ENCODE measurements at places on chromosomes 7 and 10. TPM values are rescaled to one million over a fixed set of nuclear protein-coding genes. Genes with fewer than 3 reads are reported as not detected.
A peak's percentile ranks its signal among the peaks of the same experiment; 100 is the strongest.

DNA sequence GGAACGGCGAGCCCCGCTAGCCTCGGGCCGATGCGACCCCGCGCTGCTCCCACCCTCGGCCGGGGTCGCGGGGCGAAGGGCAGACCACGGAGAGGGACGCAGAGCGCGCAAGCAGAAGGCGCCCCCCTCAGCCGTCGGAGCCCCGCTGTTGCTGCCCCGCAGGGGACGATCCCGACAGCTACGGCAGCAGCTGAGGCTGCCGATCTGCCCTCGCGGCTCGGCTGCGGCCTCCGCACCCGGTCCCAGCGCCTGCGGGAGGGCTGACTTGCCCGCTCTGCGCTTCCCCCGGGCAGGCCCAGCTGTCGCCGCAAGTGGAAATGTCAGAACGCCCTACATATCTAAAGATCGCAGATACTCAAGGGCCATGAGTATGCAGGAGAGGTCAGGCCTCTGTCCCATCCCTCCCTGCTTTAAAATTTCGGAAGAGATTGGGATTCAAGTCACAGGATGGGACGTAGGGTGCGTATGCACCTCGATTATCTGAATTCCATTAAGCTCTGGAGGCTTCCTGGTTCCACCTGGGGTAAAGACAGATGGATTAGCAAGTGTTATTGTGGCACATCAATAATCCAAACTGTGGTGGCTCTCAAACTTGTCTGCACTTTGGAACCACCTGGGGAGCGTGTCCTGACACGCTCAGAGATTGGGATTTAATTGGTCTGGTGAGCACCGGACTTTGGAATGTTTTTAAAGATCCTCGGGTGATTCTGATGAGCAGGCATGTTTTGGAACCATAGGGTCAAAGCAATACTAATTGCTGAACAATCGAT lies at the start of gene CRPPA:
Gene CRPPA, minus strand, starts transcription at position 206 of the 770 bp plus-strand sequence. CDS start 216 bp downstream, outside the sequence.
- peak within 1 kb of the TSS; percentile 88 for H3K4me3 ChIP-seq
- DNase-seq = no peak
- peak within 1 kb of the TSS; percentile 83 for H3K27ac ChIP-seq
- H3K36me3 ChIP-seq = no peaks in the 10 kb centered on the region

The ZNF804B gene
- total RNA-seq = not detected

DNA sequence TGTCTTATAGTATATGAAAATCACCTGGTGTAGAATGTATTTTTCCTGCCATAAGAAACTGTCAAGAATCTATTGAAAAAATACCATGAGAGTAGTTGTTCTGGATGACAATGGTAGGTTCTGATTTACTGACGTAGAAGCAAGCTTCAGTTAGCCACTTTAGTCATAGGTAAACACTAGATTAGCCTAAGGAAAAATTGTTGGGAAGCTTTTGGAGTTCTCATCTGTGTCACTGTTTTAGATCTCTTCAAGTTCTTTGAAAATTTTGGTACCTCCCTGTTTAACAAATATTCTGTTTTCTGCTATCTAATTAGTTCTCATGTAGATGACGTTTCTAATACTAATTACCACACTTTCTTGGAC lies 131.8 kb downstream of the ADK start:
- H3K27me3 ChIP-seq = no peaks in the 10 kb centered on the region
- DNase-seq = no peak
- no peak overlapping the region for H3K27ac ChIP-seq
- no peak overlapping the region for H3K4me3 ChIP-seq

DNA sequence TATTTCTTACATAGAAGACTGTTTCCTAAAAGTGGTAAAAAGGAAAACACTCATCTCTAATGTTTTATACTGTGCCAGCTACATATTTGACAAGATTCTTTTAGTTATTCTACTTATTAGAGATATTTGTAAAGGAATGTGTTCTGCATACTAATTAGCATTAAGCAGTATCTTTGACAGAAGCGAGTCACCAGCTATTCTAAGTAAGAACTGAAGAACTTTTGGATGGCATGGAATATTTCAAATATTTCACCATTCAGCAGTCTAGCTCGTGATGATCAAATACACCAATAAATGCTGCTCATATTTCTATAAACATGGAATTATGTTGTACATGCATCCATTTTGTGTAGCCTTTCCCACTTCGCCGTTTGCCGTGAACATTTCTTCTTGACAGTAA lies 241.6 kb upstream of the TCF7L2 start:
- H3K4me1 ChIP-seq = no peaks in the 10 kb centered on the region
- no peaks in the 10 kb centered on the region for H3K36me3 ChIP-seq
- no peak overlapping the region for H3K4me3 ChIP-seq
- no peak for DNase-seq
- H3K27me3 ChIP-seq = no peaks in the 10 kb centered on the region
- H3K27ac ChIP-seq = no peak overlapping the region

DNA sequence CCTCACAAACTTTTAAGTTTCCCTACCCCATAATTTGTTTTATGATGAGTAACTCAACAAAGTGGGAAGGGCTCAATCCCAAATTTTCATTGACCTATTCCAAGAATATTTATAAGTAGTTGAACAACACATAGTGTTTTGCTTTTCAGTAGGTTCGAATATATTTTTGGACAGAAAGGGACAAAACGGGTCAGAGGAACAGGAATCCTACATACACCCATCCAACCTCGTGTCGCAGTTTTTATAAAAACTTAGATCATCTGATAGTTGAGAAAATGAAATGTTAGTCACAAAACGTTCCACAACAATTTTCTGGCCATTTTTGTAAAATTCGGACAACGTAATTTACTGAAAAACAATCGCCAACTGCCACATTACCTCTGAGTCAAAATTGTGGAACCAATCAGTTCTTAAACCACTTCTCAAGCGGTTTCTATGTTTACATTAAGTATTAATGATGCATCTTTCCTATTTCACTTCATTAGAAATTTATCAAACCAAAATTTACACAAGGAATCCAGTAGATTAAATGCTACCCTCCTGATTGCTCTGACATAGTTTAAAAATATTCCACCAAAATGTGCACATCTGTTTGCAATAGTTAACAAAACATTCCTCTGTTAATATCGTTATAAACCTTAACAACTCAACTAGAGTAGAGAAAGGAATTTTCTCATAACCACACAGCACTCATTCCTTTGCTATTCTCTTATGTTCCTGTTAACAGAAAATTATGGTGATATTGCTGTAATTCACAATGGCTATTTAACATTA lies 6.3 kb downstream of the WNT16 start:
- H3K4me1 ChIP-seq = peaks cover 1% of the 10 kb centered on the region
- no peaks in the 10 kb centered on the region for H3K27me3 ChIP-seq
- H3K27ac ChIP-seq = no peak overlapping the region
- no peak for DNase-seq
- no peak overlapping the region for H3K4me3 ChIP-seq
- no peaks in the 10 kb centered on the region for H3K36me3 ChIP-seq

DNA sequence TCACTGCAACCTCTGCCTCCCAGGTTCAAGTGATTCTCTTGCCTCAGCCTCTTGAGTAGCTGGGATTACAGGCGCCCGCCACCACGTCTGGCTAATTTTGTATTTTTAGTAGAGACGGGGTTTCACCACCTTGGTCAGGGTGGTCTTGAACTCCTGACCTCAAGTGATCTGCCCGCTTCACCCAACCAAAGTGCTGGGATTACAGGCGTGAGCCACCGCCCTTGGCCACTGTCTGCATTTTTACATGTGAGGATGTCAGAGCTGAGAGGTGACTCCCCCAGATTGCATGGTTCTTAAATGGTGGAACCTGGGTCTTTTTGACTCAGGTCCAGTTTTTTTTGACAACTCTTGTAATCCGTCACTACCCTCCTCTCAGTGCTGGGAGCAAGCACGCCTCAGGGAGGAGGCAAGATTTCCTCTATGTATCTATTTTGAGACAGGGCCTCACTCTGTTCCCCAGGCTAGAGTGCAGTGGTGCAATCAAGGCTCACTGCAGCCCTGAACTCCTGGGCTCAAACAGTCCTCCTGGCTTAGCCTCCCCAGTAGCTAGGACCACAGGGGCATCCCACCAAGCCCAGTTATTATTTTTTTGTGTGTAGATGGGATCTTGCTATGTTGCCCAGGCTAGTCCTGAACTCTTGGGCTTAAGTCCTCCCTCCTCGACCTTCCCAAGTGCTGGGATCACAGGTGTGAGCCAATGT lies 1.2 kb upstream of the SRRT start:
- H3K36me3 ChIP-seq = no peaks in the 10 kb centered on the region
- no peak overlapping the region for H3K4me3 ChIP-seq
- H3K4me1 ChIP-seq = peaks cover 39% of the 10 kb centered on the region
- H3K27me3 ChIP-seq = no peaks in the 10 kb centered on the region
- DNase-seq = no peak

DNA sequence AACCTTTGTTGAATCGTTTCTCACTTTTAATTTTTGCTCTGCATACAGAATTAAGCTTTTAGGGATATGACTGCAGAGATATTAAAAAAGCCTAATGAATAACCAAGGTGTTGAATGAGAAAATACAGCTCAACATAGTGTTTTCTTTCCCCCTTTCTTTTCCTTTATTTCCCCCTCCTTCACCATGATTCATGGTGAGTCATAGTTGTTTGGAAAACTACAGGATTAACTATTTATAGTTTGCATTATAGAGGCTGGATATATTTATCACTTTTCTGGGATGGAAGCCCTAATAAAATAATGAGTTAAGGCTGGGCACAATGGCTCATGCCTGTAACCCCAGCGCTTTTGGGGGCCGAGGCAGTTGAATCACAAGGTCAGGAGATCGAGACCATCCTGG lies 115.0 kb downstream of the DNAJB9 start:
- no peak for DNase-seq
- H3K27me3 ChIP-seq = no peaks in the 10 kb centered on the region

- H3K36me3 ChIP-seq = no peaks in the 10 kb centered on the region
- no peak overlapping the region for H3K27ac ChIP-seq
- no peaks in the 10 kb centered on the region for H3K27me3 ChIP-seq
- DNase-seq = peak; percentile 85
- H3K4me1 ChIP-seq = no peaks in the 10 kb centered on the region
Measured at GRCh38 chr10:70115948-70116682, 16.5 kb downstream of the AIFM2 start.

The CDHR3 gene
- total RNA-seq = 20.6 TPM

GRCh38 chr10:33800545-33800944 lies 466.1 kb upstream of the NRP1 start:
- DNase-seq = no peak
- H3K27ac ChIP-seq = no peak overlapping the region
- no peaks in the 10 kb centered on the region for H3K4me1 ChIP-seq
- H3K4me3 ChIP-seq = no peak overlapping the region

- no peak for DNase-seq
- no peak overlapping the region for H3K4me3 ChIP-seq
- H3K27ac ChIP-seq = no peak overlapping the region
- no peaks in the 10 kb centered on the region for H3K27me3 ChIP-seq
- no peaks in the 10 kb centered on the region for H3K4me1 ChIP-seq
Measured at GRCh38 chr7:41028580-41028979, 674.3 kb downstream of the INHBA start.

- H3K4me1 ChIP-seq = no peaks in the 10 kb centered on the region
- no peak overlapping the region for H3K27ac ChIP-seq
- H3K36me3 ChIP-seq = no peaks in the 10 kb centered on the region
- no peak overlapping the region for H3K4me3 ChIP-seq
Measured at GRCh38 chr10:109823196-109823595, 100.1 kb downstream of the XPNPEP1 start.

DNA sequence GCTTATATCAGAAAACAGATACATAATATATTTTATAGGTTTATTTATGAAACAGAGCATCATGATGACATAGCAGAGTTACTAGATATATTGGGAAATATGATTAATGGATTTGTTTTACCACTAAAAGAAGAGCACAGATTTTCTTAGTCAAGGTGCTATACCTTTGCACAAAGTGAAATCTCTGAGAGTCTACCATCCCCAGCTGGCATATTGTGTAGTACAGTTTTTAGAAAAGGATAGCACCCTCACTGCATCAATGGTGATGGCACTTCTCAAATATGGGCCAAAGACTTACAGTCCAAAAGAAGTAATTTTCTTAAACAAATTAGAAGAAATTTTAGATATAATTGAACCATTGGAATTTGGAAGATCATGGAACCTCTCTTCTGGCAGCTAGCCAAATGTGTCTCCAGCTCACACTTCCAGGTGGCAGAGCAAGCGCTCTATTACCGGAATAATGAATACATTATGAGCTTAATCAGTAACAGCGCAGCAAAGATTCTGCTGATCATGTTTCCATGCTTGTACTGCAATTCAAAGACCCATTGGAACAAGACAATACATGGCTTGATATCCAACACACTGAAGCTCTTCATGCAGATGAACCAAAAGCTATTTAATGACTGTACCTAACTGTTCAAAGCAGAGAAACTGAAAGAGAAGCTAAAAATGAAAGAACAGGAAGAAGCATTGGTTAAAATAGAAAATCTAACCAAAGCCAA lies 21.9 kb upstream of the CREB3L2 start:
- H3K27ac ChIP-seq = no peak overlapping the region
- no peaks in the 10 kb centered on the region for H3K36me3 ChIP-seq
- H3K27me3 ChIP-seq = no peaks in the 10 kb centered on the region
- no peak for DNase-seq

The RARRES2 gene
- total RNA-seq = 99.9 TPM

DNA sequence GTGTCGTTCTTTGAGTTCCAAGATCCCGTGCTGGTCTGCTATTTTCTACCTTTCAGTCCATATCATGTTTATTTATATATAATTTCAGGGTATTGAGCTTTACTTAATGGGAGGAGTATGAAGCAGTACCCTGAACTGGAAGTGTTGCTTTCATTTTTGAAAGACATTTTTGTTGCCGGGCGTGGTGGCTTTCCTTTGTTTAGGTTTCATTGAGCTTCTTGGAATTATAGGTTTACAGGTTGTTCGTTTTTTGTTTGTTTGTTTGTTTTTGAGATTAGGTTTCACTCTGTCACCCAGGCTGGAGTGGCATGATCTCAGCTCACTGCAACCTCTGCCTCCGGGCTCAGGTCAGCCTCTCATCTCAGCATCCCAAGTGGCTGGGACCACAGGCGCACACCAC lies 7.4 kb downstream of the ZNF487 start:
- no peaks in the 10 kb centered on the region for H3K4me1 ChIP-seq
- H3K27ac ChIP-seq = no peak overlapping the region

DNA sequence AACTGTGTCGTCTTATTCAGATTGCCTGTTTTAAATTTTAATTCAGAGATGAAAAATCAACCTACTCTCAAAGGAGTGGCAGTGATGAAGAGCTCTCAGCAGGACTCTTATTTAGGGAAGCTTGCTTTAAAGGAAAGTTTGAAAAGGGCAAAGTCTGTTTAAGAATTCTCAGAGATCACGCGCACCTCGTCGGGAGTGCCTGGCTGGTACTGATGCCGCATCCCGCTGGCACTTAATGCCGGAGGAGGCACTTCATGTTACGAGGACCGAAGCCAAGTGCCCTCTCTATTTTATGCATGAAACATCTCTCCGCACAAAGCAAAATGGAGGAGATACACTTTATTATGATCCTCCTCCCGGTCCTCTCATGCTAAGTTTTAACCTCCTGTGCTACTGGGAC lies 71.1 kb upstream of the INSYN2A start:
- no peak overlapping the region for H3K4me3 ChIP-seq
- no peaks in the 10 kb centered on the region for H3K27me3 ChIP-seq
- no peaks in the 10 kb centered on the region for H3K4me1 ChIP-seq
- no peak for DNase-seq
- no peaks in the 10 kb centered on the region for H3K36me3 ChIP-seq
- H3K27ac ChIP-seq = no peak overlapping the region

- DNase-seq = peak; percentile 96
- peak overlapping the region; percentile 77 for H3K27ac ChIP-seq
- H3K36me3 ChIP-seq = no peaks in the 10 kb centered on the region
- H3K27me3 ChIP-seq = no peaks in the 10 kb centered on the region
- no peak overlapping the region for H3K4me3 ChIP-seq
- no peaks in the 10 kb centered on the region for H3K4me1 ChIP-seq
Measured at GRCh38 chr7:20219446-20220292, 2.5 kb upstream of the MACC1 start.

GRCh38 chr7:97871659-97872024 lies 566 bp downstream of the ASNS start:
- H3K27ac ChIP-seq = peak overlapping the region; percentile 68
- peak overlapping the region; percentile 80 for H3K4me3 ChIP-seq
- H3K27me3 ChIP-seq = no peaks in the 10 kb centered on the region
- DNase-seq = peak; percentile 20
